ENCODE measurements at places on chromosomes 4 and X.

- DNase-seq = no peak
These were observed 158.4 kb upstream of the TLL1 start for GRCh38 chr4:165714650-165715049.

DNA sequence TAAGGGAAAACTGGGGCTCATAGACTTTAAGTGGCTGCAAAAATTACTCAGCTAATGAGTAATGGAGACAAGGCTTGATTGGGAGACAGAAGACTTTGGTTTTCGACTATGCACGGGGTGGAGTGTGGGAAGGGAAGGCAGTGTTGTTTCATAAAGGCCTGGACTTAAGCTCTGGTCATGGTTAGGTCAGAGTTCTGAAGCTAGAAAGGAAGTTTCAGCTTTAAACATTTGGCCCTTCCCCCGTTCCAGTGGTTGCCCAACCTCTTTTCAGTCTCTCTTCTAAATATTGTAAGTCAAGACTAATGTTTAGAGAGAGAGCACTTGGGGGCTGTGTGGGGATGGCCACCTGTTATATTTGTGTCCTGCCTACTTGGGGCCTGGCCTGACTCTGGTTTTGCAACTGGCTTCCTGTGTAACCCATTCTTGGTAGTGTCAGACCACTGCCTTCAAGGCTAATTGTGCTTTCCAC, 21.0 kb downstream of the MSN start:
- no peak for DNase-seq

DNA sequence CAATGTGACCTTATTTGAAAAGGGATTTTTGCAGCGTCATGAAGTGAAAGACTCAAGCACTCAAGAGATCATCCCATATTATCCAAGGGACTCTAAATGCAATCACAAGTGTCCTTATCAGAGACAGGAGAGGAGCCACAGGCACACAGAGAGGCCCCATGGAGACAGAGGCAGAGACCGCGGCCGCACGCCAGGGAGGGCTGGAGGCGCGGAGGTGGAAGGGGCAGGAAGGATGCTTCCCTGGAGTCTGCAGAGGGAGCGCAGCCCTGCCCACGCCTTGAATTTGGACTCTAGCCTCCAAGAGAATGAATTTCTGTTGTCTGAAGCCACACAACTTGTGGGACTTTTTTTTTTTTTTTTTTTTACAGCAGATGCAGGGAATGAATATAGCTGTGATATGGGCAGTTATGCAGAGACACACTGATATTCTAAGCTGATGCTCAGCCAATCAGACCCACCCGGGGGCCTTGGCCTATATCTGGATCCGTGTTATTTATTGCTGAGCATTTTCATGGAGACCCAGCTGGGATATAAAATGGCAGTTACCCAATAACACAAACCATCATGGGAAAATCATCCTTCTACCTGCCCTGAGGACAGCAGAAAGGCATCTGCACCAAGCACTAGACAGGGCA, 244.8 kb upstream of the PSAPL1 start:
- no peak for DNase-seq

GRCh38 chrX:53442322-53442631, 8.1 kb upstream of the HSD17B10 start:
- DNase-seq = no peak

DNA sequence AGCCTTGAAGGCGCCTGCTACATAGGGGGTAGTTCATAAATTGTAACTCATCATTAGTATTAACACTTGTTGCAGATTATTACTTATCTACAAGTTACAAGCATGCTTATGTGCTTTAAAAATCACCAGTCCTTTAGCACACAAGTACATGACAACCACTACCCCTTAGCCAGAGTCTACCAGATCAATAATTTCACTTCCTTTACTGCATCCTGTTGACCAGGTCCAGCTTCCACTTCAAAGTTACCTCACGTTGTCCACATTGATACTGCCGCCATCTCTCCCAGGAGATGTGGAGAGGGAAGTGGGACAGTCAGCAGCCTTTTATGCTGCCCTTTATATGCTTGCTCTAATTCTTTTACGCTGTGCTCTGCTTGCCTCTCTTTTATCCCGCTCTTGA, 231.3 kb upstream of the CXXC4 start:
- DNase-seq = no peak

DNA sequence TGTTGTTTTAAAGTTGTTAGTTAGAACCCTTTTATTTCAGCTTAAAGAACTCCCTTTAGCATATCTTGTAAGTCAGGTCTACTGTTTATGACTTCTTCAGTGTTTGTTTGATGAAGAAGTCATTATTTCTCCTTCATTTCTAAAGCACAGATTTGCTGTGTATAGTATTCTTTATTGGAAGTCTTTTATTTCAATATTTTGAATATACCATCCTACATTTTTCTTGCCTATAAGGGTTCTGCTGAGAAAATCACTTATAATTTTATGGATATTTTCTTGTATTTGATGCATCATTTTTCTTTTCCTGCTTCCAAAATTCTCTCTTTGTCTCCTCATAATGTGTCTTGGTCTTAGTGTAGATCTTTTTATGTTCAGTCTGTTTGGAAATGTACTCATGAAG, 134.5 kb downstream of the CPXCR1 start:
- DNase-seq = no peak
